Activated CD4-positive, CD25-positive, alpha-beta regulatory T cell treated with anti-CD3 and anti-CD28 coated beads, Interleukin-2, amount 50 U/mL, for 16 hours (primary cell): ENCODE measurements at places on chromosomes 2 and 18.
A peak's percentile ranks its signal among the peaks of the same experiment; 100 is the strongest.

DNA sequence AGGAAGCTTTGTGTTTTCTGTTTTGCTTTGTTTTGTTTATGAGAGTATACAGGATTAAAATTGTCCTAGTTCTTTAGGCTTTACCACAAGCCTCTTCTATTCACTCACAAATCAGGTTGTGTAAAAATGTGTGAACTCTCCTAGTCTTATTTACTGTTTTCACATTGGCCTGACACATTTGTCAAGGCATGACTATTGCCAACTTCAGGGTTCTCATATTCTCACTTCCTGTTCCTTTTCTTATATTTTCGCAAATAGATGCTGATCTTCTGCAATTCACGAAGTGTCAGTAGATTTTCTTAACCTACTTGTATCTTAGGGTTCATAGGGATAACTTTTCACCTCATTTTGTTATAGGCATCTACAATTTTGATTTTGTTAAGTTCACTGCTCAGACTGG, 67.1 kb downstream of the CCDC102B start:
- no peak for DNase-seq

- peak; percentile 2 for DNase-seq
These were observed 134.9 kb downstream of the MAP3K20 start for GRCh38 chr2:173210270-173211196.

DNA sequence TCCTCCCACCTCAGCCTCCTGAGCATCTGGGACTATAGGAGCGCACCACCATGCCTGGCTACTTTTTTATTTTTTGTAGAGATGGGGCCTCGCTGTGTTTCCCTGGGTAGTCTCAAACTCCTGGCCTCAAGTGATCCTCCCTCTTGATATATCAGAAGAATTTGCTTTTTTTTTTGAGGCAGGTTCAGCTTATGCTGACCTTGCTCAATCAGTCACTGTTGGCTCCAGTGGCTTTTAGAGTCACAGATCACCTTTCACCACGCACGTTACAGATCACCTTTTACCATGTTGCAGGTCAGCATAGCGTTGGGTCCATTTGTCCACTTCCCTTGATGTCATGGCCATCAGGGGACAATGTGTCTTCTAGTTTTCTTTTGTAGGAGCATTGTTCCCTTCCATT, 36.1 kb downstream of the DCAF17 start:
- DNase-seq: no peak

- DNase-seq: no peak
These were observed 150.4 kb downstream of the HDAC4 start for GRCh38 chr2:239250216-239251081.

DNA sequence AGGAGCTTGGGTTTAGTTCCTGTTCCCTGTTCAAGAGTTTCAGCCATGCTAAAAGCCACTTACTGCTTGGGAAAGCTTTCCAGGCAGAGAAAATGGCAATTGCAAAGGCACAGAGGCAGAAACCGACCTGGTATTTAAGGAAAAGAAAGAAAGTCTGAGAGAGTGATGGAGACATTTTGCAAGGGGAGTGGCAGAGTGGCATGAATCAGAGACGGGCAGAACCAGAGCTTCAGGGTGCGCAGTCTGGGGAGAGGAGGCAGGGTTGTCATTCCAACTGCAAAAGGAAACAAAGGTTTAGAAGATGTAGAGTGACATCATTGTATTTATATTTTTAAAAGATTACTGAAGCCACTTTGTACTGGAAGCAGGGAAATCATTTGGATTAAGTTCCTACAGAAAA, 14.9 kb upstream of the GNAL start:
- DNase-seq: no peak

GRCh38 chr2:55102056-55102812, 52.0 kb upstream of the RTN4 start:
- DNase-seq: no peak

DNA sequence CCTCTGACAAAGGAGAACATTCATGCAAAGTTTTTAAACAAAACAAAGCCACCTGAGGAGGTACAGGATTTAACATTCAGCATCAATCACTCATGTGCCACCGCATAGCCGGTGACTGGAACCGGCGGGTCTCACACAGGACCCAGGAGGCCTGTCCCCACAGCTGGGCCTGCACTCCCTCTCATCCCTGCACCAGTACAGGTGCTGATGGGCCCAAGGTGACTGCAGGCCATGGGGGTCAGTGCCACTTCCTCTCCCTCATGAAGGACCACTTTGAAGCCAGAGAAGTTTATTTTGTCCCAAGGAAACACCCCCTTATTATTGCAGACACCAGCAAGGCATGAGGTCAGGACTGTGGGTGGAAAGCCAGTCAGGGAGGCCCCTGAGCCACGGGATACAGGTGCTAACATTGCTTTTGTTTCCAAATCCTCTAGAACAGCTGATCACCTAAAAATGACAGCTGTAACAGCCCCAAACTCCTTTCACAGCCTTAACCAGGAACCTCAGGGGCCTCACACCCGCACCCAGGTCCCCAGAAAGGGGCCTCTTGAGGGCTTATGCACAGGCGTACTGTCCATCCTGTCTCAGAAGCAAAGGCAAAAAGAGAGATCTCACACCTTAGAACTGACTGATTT, 14.0 kb downstream of the PARD6G start:
- no peak for DNase-seq

- DNase-seq: no peak
These were observed 783 bp downstream of the DPP4 start for GRCh38 chr2:162072976-162073887.

DNA sequence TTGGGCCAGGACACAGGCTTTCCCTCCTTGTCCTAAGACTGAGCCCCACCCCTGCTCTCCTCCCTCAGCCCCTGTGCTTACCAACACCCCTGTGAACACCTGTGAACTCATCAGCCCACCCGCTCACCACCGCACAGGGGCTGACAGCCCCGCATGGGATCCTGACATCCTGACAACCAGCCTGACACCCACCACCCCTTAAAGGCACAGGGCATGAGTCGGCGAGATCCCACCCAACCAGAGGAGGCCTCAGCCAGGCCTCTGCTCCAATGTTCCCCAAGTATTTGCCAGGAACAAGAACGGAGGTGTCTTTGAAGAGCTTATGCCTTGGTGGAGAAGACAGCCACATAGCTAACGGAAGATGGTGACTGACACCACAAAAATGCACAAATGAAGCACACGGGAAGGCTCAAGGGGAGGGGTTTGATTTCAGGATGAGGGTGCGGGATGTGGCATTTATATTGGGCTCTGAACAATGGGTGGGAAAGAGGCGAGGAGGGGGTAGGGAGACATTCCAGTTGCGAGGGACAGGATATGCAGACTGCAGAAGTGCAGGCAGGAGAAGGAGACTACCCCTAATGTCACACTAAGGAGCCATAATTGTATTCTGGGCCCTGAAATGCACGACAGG, 11.0 kb downstream of the RAB11FIP5 start:
- DNase-seq: no peak

- no peak for DNase-seq
These were observed 522.9 kb downstream of the TMEM182 start for GRCh38 chr2:103284750-103285149.

GRCh38 chr2:75290600-75291150, 91.4 kb upstream of the TACR1 start:
- DNase-seq: no peak

DNA sequence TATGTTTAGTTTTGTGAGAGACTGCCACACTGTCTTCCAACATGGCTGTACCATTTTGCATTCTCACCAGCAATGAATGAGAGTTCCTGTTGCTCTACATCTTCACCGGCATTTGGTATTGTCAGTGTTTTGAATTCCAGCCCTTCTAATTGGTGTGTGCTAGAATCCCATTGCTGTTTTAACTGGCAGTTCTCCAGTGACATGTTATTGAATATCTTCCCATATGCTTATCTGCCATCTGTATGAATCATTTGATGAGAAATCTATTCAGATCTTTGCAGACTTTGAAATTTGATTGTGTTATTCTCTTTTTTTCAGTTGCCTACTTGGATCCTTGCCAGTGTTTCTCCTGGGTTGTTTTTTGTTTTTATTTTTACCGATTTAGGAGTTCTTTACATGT, 99.0 kb downstream of the SNTG2 start:
- no peak for DNase-seq

- no peak for DNase-seq
These were observed 9.3 kb downstream of the PSTPIP2 start for GRCh38 chr18:46062781-46063180.

DNA sequence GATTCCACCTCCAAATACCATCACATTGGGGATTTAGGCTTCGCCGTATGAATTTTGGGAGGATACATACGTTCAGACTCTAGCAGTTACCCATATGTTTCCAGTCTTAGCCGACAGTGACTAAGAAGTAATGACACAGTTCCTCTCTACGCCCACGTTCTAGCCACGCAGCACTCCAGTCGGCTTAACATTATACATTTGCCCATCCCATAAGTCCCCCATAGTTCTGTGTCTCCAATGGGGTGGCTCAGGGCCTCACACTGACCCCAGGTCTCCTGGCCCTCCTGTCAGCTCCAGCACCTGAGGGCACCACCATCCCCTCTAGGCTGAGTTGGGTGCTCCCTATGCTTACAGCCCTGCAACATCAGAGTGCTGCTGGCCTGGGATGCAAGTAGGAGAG, 18.4 kb upstream of the CNDP2 start:
- no peak for DNase-seq

- no peak for DNase-seq
These were observed 36.8 kb upstream of the C2orf74 start for GRCh38 chr2:61125123-61125710.

- no peak for DNase-seq
These were observed 81.9 kb downstream of the ADCYAP1 start for GRCh38 chr18:986552-986951.

DNA sequence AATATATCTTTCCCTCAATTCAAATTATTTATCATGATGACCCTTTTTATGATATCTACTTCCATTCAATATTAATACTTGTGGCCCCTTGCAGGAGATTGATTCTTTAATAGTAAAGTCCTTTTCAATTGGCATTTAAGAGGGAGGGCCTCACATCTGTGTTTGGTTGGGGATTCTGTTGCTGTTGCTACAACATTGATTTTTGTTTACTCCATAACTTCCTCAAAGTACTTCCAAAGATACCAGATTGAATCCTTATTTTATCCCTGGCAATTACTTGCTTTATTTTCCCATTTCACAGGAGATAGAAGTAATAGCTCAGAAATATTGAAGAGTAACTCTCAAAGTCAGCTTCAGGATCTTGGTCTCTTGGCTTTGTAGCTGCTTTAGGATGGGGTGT, 32.8 kb downstream of the MEIS1 start:
- DNase-seq: no peak

- DNase-seq: no peak
These were observed 28.6 kb upstream of the SLC35F5 start for GRCh38 chr2:113784823-113785744.

GRCh38 chr2:169659320-169659719, 34.9 kb downstream of the CFAP210 start:
- DNase-seq: no peak

DNA sequence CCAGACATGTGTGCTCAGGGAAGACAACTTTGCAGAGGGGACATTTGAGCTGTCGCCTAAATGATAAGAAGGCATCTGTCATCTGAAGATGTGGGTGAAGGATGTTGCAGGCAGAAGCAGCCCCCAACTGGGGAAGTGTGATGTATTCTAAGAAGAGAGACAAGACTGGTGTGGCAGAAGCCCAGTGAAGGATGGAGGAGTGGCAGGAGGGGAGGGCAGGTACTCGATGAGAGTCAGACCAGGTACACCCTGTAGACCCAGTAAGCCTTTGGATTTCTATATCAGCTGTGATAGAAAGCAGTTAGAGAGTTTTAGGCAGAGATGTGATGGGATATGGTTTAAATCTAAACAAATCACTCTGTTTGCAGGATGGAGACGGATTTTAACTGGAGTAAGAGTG, 19.2 kb downstream of the SLC14A2 start:
- no peak for DNase-seq

GRCh38 chr18:26097563-26097962, 7.2 kb upstream of the SS18 start:
- no peak for DNase-seq

- DNase-seq: no peak
These were observed 52.7 kb upstream of the CALCRL start for GRCh38 chr2:187500585-187501359.

GRCh38 chr18:31876707-31877106, 66.2 kb downstream of the TRAPPC8 start:
- no peak for DNase-seq

GRCh38 chr2:199108056-199108455, 349.7 kb downstream of the SATB2 start:
- no peak for DNase-seq

GRCh38 chr2:53575721-53576124, 191.9 kb upstream of the CHAC2 start:
- DNase-seq: no peak

- DNase-seq: no peak
These were observed 27.7 kb downstream of the TMEM131 start for GRCh38 chr2:97967931-97968627.

GRCh38 chr18:37251679-37252078, 313.9 kb downstream of the CELF4 start:
- DNase-seq: no peak

DNA sequence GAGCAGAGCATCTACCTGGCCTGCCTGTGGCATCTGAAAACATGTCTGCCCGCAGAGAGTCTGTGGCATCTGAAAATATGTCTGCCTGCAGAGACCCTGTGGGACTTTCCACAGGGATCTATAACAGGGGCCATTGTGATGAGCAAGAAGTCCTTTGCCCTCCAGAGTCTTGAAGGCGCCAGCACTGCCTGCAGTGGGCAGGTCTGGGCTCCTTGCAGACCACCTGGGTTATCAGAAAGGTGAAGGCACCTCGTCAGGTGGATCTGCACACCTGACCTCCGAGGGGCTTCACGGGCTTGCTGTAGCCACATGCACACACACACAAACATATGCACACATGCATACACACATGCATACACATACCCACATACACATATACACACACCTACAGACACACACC, 189.5 kb upstream of the HDAC4 start:
- no peak for DNase-seq

DNA sequence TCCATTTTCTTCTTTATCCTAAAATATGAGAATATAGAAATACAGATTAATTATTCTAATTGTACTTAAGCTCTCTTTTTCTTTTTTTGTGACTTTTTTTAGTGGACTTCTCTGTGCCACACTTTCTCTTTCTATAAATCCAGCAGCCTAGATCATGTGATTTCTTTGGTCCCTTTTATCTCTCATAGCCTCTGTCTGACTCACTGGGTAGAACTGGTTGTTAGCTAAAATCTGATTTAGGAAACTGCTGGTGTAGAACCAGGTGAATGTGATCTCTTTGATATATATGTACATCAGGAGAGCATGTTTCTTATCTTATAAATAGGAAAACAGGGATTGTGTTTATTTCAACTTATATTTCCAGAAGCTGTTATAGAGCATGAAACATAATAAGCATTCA, 54.9 kb downstream of the VRK2 start:
- DNase-seq: no peak

GRCh38 chr2:121075006-121075551, 209.9 kb downstream of the TFCP2L1 start:
- no peak for DNase-seq

DNA sequence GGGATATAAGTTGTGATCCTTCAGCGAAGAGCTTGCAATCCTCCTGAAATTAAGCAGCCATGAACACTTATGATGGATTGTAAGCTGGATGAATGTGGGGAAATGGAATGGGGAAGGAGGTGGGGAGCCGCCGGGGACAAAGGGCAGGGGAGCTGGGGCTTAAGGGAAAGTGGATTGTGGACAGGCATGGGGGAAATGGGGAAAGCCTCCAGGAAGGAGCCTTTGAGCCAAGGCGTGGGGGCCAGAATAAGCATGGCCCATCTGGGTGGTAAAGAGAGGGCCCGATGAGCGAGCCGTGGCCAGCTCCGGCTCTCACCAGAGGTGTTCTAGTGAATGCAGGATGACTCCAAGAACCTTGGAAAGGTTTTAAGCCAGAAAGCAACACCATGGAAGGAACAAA, 124.0 kb downstream of the SMAD7 start:
- DNase-seq: no peak
